ENCODE measurements at places on chromosomes 7 and 10. TPM values are rescaled to one million over a fixed set of nuclear protein-coding genes. Genes with fewer than 3 reads are reported as not detected.

FAM204A gene
- 37.2 TPM for total RNA-seq

CALHM3 gene
- 0.58 TPM for total RNA-seq

GRCh38 chr7:8893775-8894174 lies 460.4 kb downstream of the NXPH1 start:
- DNase-seq = no peak

GRCh38 chr7:36205803-36206202 lies 52.7 kb downstream of the EEPD1 start:
- no peak for DNase-seq

DNA sequence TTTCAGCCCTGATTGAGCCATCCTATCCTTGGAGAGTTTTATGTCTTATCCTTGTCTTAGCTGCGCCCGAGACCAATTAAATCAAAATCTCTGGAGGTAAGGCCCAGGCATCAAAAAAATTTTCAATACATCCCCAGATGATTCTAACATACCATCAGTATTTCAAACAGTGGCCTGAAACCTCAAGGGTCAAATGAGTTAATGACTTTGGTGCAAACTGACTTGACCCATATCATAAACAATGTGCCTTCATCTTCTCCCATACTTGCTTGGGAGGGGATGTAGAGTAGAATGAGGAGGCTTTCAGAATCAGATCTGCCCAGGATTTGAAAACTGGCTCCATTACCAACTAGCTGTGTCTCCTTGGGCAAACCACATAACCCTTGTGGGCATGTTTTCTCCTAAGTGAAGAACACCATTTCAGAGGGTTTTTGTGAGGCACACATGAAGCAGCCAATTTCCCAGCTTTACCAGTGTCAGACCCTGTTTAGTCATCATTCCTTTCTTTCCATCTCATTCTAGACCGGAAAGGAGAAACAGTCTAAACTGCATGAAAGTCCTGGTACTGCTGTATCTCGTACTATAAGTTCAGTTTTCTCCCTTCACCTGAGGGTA lies 35.7 kb upstream of the ATXN7L1 start:
- no peak for DNase-seq

PRKCQ gene
- 5.2 TPM for total RNA-seq

DNA sequence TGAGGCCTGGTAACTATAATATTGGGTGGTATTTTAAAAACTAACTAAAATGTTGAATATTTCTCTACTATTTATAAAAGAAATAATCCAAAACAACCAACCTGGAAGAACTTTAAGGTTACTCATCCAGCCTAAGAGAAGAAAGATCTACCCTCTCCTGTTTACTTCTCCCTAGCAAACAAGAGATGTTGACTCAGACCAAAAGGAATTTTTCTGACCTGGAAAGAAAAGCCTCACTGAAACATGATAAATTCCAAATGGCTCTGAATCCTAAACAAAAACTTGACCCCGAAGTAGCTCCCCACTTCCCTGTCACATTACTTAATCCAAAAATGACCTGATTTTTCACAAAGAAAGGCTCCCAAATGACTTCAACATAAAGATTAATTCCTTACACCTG lies 101.2 kb downstream of the PARD3 start:
- no peak for DNase-seq

DNA sequence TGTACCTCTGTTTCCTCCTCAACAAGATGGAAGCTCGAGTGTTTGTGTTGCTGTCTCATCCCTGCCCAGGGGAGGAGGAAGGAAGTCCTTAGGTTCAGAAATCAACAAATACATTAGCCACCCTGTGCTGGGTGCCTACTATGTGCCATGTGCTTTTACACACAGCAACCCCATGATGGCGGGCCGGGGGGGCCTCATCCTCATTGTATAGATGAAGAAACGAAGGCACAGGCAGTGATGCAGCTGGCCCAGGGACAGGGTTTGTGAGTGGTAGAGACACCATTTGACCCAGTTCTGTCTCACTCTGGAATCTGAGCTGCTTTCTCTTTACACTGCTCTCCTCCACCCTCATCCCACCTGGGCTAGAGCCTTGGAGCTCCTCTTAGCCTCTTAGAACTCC lies 1.9 kb upstream of the CALHM2 start:
- no peak for DNase-seq

DNA sequence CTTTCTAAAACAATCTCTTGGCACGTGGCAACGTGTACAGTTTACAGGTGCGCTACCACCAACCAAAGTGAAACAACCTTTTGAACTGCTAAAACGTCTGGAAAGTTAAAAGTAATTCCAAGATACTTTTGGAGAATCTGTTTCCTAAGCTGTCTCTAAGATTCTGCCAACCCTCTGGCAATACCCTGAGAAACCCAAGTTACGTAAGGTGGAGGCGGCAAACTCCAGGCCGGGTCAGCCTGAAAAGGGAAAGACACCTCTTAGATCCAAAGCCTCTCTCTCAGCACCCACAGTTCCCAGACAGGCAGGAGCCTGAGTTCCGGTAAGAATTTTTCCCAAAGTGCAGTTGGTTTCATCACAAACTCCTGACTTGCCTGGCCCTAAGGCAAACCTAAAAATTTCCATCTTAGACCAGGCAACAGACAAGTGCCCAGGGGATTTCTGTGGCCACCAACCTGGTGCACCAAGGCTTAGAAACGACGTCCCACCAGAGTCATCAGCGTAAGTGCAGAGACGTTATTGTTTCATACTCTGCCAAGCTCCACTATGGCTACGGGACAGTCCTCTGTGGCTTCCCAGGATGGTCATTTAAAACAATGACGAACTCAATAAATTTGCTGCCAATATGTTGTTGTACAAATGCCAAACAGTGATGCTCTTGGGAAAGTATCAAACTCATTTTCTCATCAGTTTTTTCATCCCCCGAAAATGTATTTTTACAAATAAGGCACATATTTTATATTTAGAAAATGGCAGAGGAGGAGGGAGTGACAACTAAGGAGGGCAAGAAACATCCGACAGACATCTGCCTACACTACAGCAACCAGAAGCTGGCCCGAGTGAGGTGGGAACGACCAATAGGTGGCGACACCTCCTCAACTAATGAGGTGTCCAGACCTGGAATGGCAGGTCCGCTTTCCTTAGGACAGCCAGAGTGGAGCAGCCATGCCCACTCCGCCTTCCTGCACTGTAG lies 205.8 kb upstream of the FRMD4A start:
- DNase-seq = peak; percentile 69

LRRN3 gene
- 0.43 TPM for total RNA-seq

DENND2A gene
- total RNA-seq = 1.5 TPM

GRCh38 chr7:27133409-27134231 lies 3.1 kb upstream of the HOXA4 start:
- no peak for DNase-seq

AGR2 gene
- total RNA-seq = 9.3 TPM

DNA sequence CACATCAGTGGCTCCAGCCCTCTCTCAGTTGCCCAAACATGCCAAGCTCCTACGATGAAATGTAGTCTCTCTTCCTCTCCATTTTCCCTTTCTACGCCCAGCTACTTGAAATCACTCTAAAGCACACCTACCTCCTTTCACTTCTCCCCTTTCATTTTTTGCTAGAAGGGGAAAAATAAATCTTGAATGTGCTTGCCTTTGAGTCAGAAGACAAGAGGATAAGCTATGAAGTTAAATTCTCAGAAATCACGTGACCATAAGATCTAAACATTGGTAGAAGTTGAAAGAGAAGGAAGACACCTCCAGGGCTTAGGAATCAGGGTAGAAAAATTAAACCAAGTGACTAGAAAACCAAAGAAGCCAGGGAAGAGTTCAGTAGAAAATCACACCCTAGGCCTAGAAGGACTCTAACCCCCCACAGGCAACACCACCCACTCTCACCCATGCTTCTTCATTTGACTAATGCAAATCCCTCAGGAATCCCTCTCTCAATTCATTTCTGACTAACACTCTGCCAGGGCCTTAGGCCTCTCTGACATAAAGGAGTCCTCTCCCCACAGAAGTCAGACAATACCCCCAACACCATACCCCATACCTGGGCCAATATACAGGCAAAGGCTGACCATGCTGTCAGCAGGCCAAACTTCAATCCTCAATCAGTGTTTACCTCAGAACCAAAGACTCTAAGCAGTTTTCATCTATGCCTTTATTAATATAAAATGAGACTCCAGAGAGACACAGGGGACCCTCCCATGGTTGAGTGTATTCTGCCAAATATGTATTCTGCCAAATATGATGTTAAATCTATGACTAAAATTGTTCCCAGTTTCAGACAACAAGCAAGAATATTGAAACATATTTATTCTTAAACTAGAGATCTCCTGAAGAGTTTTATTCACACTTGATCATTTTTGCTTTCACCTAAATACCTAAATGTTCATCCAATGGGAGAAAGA lies 84.8 kb downstream of the ELMO1 start:
- DNase-seq = no peak

DNA sequence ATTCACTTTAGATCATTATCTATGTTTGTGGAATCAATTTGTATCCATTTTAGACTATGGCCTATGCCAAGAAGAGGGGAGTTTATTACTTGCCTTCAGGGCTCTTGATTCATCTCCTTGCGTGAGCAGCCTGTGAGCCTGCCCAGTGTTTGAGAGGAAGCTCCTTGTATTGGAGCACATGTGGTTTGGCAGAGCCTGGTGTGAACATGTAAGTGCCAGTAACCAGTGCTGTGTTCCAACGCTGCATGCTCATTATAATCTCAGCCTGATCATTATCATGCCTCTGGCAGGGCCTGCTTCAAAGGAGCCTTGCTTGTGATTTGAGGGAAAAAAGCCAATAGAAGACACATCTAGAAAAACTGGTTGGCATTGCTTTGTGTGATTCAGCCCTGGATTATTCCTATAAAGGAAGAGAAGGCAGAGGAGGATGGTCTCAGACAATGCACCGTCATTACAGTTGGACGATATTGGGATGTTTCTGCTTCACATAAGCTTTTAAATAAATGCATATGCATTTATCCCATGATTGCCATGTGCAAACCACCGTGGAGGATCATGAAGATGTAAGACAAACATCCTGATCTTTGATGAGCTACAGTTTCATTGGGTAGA lies 203.4 kb upstream of the AHR start:
- no peak for DNase-seq

DNA sequence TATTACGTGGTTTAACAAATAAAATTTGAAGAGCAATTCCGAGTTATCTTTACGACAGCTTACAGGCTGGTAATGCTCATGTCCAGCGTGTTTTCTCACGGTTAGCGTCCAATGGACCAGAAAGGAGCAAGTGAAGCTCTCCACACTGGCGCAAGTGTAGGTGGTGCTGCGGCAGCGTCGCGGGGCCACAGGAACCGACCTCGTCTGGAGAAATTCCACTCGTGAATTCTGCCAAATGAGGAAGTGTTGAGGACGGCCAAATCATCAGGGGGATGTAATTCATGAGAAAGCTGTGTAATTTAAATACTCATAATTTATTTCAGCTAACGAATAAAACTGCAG lies 350 bp upstream of the ZNF37A start:
- DNase-seq = no peak

DNA sequence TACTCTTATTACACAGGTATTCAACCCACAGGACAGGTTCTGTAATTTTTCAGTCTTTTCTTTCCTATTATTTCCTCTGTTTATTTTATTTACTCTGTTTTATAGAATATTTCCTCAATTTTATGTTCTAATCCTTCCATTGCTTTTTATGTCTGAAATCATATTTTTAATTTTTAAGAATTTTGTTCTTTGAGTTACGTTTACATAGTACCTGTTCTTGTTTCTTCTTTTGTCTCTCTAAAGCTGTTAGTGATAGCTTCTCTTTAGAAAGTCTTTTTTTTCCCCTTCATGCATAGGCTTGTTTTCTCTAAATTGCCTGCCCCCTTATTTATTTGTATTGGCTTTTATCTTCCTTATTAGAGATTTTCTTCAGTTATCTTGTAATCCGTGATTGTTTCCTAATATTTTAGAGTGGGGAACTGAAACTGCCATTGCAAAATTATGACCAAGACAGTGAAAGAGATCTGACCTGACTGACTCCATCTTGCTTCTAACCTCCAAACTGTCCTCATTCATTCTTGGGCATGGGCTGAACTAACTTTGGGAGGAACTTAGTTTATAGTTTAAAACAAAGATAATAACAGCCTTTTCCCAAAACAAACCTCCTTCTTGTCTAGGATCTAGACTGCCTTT lies 187.6 kb downstream of the PFKFB3 start:
- DNase-seq = no peak

SPDYE9 gene
- total RNA-seq = not detected

- no peak for DNase-seq
Observed at GRCh38 chr10:119675483-119676170, 24.4 kb downstream of the BAG3 start.

DNA sequence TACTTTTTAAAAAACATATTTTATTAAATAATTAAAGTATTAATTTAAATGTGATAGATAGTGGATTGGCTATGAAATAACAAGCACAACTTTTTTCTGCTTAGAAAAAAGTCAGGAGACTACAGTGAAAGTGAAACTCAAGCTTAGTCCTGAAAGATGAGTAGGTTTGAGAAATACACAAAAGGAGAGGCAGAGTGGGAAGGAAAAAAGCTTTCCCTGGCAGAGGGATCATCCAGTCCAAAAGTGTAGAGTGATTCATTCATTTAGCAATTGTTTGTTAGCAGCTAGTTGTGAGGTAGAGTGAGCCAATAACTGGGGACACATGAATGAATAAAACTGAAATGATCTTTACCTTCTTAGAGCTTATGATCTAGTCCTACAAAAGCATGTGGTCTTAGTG lies 93.5 kb downstream of the FOXP2 start:
- DNase-seq = no peak

- no peak for DNase-seq
Observed at GRCh38 chr7:1902231-1902855, 232.3 kb downstream of the ELFN1 start.

DNA sequence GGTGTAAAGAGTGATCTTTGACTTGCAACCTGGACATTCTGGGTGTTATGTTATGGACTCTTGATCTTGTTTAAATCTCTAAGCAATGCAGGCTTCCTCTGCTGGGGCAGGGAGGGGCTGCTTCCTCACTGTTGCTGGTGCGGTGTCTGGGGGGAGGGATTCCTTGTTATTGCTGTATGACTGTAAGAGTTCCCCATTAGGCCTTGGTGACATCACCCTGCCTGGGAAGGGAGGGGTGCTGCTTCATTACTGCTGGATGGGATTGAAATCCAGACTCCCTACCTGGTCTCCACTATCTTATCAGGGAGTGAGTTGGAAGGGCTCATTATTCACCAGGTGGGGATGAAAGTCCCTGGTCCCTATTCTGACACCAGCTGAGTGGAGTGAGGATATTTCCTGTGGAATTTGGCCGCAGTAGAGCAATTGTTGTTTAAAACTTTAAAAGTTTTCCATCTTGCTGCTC lies 8.8 kb downstream of the OGDH start:
- no peak for DNase-seq

GRCh38 chr7:26685606-26686005 lies 178.8 kb downstream of the SKAP2 start:
- no peak for DNase-seq

GRCh38 chr7:102190776-102191350 lies 95.8 kb upstream of the SH2B2 start:
- DNase-seq = no peak

DNA sequence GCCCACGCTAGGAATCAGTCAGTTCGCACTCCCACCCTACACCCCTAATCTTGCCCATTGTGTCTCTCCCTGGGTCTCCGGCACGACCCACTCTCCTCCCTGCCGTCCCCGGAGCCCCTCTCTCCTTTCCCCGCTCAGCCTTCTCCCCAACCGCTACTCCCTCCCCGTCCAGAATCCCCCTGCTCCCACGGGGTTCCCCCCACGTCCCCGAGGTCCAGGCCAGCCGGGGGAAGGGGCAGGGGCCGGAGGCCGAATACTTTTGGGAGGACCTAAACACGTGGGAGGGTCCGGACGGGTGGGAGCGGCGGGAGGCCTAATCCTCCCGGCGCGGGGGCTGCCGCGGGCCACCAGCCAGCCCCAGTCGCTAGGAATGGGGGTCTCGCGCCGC lies 560 bp downstream of the RARRES2 start:
- no peak for DNase-seq

GRCh38 chr7:126605553-126605952 lies 647.2 kb downstream of the GRM8 start:
- DNase-seq = no peak
